ENCODE measurements at places on chromosomes 4 and X.

GRCh38 chr4:142728233-142728632 lies 117.9 kb downstream of the INPP4B start:
- no peak for DNase-seq

DNA sequence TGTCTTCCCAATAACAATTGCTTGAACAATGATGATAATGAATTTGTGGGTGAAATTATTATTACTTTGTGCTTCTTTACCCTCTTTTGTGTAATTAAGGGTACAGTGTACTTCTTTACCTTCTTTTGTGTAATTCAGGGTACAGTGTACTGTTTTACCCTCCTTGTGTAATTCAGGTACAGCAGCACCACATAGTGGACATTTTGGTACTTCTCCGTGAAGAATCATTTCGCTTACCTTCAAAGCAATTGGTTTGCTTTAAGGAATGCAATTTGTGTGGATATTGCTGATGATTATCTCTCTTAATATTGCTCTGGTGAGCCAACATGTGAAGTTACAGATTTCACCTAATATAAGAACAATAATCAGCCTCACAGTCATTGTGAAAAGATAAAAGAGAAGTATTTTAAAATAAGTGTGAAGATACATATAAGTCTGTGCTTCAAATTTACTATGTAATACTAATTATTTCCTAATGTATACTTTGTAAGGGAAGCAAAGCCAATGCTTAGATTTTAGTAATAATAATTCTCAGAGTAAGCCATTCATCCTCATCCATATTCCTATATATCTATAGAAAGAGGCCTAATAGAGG lies 27.2 kb upstream of the SEC24B start:
- peak; percentile 26 for DNase-seq

DNA sequence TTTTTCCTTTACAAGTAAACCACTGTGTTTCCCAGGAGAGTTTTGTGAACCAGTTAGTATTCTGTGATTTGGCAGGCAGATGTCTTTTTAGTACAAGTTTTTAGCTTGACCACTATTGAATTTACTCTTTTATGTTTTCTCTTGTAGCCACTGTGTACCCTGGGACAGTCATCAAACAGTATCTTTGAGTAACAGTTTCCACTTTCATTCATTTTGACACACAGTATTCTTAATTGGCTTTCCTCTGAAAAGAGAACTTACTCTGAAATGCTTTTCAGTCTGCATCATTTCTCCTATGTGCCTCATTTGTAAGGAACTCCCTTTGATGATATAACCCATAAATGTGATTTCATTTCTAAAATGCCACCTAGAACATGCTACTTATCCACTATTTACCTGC lies 476.5 kb downstream of the PDGFC start:
- DNase-seq = no peak

GRCh38 chr4:94527556-94528233 lies 76.0 kb downstream of the PDLIM5 start:
- no peak for DNase-seq

DNA sequence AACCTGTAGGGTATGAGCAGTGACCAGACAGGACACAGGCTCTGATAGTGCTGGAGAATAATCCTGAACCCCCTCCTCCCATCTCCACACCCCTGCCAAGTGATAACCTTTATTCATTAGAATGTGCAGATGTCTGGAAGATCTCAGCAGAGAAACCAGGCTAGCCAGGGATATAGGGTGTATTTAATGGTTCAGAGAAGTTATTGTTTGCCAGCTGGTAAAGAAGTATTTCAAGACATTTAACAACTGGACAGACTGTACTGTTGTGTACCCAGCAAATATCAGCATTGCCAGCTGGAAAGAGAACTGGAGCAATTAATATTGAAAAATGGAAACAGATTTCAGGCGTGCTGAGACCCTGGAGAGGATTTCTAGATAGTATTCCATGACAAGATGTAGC lies 94.5 kb downstream of the RASGEF1B start:
- no peak for DNase-seq

- DNase-seq = no peak
Measured at GRCh38 chr4:29551821-29552220, 1168.3 kb upstream of the PCDH7 start.

DNA sequence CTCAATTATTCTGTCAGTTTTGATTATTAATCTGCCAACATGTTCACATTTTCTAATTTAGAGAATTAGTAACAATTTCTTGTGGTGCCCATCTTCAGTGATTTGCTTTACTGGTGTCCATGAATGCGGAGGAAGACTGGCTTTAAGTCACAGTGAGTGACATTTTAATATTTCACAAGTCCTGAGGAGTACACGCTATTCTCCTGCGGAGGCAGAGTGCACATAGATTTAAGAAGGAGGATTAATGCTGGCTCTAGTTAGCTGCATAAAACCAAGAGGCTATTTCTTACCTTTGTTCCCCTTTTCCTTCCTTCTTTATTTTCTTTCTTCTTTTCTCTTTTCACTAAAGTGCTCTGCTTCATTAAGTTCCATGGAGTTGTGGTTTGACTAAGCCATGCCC lies 495.2 kb upstream of the IGFBP7 start:
- DNase-seq = no peak

- DNase-seq = no peak
Measured at GRCh38 chr4:97531351-97531750, 611.9 kb downstream of the STPG2 start.

- no peak for DNase-seq
Measured at GRCh38 chr4:189828081-189828697, 112.5 kb upstream of the FRG1 start.

DNA sequence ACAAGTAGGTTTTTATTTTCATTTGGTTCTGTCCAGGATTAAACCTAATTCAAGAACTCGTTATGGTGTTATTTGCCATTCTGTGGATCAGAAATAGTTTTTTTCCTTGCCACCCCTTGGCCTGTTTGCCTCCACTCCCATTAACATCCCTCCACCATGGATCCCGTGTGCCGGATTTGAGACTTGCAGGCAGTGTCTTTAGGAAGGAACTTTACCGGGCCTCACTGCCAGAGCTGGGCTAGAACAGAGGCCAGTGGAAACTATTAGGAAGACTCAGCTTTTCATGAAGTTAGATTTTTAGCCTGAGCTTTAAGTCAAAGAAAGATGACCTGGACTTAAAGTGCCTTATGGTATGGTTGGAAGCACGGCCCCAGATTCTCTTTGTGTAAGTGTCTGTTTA lies 2.4 kb downstream of the KLHL2 start:
- DNase-seq = no peak

DNA sequence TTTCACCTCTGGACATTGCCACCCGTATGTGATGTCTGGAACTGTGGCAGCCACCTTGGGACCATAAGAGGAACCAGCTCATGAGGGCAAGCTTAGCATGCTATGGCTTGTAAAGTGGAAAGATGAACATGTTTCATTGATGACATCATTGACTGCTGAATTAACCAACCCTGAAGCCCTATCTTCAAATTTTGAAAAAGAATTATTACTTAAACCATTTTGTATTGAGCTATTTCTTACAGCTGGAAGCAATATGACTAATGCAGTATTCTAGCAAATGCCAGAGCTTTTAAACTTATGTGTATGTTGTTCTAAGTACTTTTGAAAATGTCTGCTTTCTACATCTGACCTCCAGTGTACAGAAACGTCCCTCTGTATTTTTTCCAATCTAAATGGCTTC lies 18.1 kb downstream of the GUCY2F start:
- no peak for DNase-seq

DNA sequence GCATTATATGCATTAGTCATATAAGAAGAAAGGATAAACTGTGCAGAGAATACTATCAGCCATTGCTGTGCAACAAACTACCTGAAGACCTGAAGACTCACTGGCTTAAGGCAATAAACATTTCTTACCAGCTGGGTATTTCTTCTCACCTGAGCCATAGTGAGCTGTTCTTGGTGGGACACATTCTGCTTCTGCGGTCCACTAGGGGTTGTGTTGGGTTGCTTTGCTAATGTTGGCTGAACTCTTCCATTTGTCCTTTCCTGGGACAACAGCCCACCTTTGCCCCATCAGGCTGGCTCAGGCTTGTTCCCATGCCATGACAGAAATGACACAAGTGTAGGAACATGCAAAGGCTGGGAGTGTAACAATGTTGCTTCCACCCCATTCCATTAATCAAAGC lies 388.6 kb downstream of the PCDH7 start:
- no peak for DNase-seq

GRCh38 chr4:74178798-74179197 lies 20.9 kb downstream of the MTHFD2L start:
- DNase-seq = no peak

- no peak for DNase-seq
Measured at GRCh38 chrX:101362757-101363156, 14.2 kb upstream of the TIMM8A start.

DNA sequence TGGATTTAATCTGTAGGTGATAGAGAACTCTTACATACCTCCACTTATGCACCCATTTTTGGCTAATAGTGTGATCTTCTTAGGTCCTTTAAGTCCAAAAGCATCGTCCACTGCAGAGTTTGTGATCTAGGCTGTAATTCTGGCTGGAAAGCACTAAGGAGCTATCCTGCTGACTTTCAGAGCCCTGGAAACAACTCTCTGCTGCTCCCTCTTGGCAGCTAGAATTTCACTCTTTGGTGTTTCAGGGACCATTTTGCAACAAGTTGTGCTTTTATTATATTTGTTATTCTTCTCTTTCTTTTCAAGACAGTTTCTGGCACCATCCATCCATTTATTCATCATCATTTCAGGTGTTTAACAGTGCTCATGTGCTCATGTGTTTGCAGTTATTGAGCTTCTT lies 130.0 kb downstream of the RBM46 start:
- peak; percentile 52 for DNase-seq

- no peak for DNase-seq
Measured at GRCh38 chr4:2082118-2082517, 23.0 kb downstream of the NAT8L start.

GRCh38 chr4:45350438-45350837 lies 624.1 kb upstream of the GNPDA2 start:
- no peak for DNase-seq

DNA sequence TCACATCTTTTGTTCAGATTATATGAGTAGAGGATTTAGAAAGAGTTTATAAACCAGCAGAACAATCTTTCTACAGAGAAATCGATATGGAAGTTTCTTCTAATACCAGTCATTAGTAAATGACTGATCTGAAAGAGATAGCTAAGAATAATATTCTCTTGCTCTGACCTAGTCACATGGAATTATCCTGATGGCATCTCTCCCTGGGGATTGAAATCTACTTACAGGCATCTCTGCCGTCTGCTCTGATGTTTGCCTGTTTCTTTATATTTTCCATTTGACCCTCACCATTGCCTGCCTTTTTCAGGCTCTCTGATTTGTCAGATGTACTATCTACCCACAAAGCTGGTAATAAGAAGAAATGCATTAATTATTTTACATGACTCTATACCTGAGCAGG lies 1157.3 kb downstream of the PCDH7 start:
- DNase-seq = no peak

DNA sequence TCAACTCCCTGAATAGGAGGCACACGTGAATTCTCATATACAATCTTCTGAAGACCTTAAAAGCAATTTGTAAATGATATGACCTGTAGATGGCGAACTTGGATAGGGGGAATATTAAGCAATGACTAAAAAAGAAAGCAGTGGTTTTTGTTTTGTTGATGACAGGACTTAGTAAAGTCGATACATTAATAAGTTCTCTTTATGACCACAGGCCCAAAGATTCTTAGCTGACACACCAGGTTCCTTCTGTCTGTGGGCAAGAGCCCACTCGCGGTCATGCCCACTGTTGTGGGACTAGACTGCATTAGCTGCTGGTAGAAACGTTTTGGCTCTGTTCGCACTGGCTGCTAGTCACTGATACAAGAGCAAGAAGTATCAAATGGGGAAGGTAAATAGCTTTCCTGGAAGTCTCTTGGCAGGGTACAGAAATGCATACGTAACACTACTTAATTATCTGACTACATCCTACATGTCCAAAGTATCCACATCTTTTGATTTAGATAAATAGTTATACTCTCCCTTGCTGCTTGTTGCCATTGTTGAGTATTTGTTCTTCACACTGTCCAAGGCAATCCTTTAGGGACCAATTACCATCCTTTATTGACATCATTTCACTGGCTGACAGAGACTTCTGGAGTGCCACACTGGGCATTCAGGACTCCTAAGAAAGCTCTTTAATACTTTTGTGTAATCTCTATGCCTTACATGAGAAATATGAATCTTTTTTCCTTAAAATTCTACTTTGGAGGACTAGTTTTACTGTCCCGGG lies 31.0 kb downstream of the ALPK1 start:
- DNase-seq = peak; percentile 46

DNA sequence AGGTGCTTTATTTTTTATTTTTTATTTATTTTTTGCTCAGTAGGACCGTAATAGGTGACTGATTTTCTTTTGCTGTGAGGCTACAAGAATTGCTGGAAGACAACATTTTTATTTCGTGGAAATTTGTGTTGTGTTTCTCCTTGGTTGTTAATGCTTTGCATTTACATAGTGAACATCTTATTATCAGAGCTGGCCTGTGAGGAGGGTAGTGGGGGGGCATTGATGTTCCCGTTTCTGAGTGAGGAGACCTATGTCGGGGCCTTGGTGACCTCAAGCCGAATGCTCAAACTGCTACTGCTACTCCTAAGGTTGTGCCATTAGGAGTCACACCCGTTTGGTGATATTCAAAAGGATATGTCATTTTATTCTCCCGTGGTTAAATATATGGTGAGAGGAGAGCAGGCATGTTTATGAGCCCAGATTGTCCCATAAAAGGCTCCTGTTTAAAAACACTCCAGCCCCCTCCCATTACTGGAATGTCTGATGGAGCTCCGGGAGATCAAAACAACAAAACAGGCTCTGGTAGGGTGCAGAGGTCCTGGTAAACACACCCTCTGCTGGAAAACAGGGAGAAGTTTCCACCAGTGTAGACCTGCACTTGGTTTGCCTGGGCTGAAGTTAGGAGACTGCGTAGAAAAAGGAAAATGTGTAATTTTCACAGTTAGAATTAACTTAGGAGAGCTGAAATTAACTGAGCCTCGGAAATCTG lies 5.6 kb downstream of the PDGFRA start:
- no peak for DNase-seq

GRCh38 chr4:176563591-176563990 lies 229.1 kb downstream of the VEGFC start:
- DNase-seq = no peak

DNA sequence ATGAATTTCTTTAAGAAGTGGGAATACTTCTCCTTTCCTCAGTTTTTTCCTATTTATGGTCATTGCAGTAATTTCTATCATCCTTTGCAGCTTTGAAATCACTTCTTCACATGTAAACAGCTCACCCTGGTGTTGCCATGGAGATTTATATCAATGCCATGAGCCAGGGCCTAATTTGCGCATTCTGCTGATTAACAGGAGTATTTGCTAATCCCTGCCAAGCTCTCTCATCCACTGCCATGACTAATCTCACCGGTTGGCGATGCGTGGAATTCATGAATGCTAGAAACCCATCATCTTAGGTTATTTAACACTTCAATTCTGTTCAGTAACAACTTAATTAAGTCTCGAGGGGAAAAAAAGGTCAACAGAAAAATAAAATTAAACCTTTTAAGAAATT lies 11.8 kb upstream of the FGF13 start:
- no peak for DNase-seq

- DNase-seq = no peak
Measured at GRCh38 chr4:23707652-23708026, 182.2 kb downstream of the PPARGC1A start.
